ENCODE measurements at places on chromosomes 7 and 10.

DNA sequence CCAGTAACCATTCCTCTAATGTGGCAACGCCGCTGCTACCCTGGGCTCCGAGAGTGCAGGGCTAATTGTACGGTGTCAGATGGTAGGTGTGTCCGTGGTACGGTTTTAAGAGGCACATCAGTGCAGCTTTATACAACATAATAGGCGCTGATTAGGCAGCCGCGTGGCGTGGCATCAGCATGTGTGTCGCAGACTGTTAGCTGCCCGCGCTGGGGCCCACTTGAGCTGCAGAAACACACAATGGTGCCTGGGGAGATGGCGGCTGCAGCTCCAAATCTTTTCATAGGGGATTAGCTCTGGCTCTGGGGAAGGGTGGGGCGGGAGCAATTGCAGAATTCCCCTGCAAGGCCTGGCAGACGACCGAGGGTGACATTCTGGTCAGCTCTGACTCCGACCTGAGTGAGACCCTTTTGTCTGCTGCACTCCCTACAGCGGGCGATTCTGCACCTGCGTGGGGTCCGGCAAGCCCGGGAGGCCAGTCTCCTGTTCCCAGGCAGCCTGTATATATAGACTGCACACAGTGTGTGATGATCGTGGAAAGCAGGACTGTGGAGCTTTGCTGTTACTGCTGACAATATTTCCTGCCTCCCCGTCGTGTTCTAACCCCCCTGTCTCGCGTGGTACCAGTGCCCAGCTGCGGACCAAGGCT lies 722.7 kb upstream of the CELF2 start:
- DNase-seq = peak; percentile 37

- no peak for DNase-seq
These were observed 8.9 kb downstream of the SH2B2 start for GRCh38 chr7:102295346-102296178.

DNA sequence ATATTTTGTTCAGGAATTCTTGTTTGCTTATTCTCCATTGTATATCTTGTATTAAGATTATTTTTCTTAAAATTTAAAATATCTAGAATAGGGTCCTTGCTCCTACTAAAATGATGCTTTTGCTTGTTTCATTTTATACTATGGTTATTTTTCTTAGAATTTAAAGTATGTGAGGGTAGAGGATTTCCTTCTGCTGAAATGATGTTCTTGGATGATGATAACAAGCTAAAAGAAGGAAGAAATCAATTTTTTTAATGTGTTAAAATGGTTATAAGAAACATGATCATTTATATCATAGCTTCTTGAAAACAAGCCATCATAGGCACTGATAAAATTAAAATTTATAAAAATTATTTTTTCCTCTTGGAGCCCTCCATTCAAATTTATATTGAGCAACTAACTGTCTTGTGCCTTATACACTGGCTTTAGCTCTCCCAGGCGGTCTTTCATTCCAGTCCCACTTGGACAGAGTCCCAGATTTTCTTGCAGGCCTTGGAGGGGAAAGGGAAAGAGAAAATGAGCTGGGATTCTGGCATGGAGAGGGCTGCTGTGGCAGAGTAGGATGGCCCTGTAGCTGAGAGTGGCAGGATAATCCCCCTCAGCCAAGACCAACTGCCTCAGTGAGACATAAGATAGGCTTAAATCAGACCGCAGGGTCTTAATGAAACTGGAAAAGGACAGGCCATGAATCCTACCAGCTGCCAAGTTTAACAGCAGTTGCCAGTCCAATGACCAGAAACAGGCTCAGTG lies 60.2 kb downstream of the DNAJB9 start:
- DNase-seq = no peak

- no peak for DNase-seq
These were observed 13.4 kb downstream of the SLC29A4 start for GRCh38 chr7:5296015-5296610.

GRCh38 chr10:27944005-27944404 lies 54.9 kb downstream of the ODAD2 start:
- DNase-seq = no peak

- DNase-seq = no peak
These were observed 84.4 kb downstream of the MTERF1 start for GRCh38 chr7:91796122-91796521.

GRCh38 chr10:112379635-112380296 lies 5.8 kb downstream of the ACSL5 start:
- no peak for DNase-seq

DNA sequence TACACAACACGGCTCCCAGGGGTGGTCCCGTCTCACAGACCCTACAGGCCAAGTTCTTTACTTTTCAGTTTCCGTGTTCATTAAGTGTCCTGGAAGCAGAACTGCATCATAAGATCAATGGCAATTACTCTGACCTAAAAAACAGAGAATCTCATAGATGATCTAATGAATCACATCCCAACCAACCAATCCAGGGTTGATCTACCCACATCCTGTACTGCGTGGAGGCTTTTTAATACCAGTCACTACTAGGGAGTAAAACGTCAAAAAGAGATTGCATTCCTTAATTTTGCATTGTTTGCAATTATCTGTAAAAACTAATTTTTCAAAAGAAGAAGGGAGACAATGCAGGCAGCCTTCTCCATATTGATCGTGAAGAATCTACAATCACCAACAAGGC lies 72.6 kb downstream of the PARD3 start:
- DNase-seq = no peak

DNA sequence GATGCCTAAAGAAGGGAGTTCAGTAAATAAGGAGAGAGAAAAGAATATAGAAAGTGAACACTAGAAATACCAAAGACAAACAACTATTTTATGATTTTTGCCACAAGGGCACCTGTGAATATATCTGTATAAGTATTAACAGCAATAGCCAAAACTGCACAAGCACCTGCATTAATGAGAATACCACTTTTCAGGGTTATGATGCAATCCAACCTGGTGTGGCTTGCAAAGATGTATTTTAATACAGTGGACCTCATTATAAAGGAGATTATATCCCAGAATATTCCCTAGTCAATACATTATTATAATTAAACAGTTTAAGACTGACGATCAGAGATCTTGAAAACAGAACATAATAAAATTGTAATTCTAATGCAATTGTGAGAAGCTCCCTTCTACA lies 4.0 kb downstream of the BRAF start:
- DNase-seq = no peak

Data from RWPE2 (cell line).